Spinal cord (tissue), 10 donors: ENCODE measurements at places on chromosomes 6 and 20.

GRCh38 chr20:57568960-57569359 is 8.1 kb downstream of the PCK1 start:
- DNase-seq: no peak

DNA sequence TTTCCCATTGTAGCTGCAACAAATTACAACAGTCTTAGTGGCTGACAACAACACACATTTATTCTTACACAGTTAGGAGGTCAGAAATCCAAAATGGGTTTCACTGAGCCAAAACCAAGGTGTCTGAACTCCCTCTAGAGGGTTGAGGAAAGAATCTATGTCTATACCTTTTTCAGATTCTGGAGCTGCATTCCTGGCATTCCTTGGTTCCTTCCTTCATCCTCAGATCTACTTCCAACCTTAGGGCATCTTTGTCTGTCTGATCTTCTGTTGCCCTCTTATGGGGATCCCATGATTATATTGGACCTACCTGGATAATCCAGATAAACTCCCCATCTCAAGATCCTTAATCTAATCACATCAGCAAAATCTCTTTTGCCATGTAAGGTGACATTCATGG is 540.9 kb upstream of the MAP3K7 start:
- DNase-seq: no peak

DNA sequence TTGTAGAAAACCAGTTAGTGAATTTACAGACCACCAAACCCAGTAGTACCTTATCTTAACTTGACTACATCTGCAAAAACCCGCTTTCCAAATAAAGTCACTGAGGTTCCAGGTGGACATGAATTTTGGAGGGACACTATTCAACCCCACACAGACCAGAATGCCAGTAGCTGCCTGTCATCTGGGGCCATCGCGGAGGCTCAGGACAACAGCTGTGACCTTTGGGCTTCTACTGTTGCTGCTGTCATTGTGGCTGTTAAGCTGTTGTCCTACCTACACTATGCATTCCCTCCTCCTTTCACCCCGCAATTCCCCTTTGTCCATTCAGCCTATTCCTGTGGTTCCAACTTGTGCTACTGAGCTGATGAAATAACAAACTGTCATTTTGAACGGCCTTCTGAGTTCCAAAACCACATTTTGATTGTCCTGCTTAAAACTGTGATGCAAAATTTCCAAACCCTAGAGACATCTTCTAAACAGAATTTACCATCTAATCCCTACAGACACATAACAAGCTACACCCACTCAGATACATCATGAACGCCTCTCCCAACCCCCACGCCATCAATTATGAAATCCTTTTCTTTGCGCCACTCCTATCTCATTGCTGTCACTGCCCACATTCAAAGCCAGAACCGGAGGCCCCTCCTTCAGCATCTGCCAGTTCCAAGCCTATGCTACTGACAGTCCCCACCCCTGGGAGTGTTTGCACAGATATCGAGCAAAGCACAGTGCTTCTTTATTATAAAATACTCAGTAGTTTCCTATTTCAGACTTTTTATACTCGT is 125.0 kb downstream of the C6orf118 start:
- peak; percentile 16 for DNase-seq

GRCh38 chr20:10731190-10731965 is 57.6 kb upstream of the JAG1 start:
- DNase-seq: no peak
